ENCODE measurements at places on chromosomes 12 and 14.

DNA sequence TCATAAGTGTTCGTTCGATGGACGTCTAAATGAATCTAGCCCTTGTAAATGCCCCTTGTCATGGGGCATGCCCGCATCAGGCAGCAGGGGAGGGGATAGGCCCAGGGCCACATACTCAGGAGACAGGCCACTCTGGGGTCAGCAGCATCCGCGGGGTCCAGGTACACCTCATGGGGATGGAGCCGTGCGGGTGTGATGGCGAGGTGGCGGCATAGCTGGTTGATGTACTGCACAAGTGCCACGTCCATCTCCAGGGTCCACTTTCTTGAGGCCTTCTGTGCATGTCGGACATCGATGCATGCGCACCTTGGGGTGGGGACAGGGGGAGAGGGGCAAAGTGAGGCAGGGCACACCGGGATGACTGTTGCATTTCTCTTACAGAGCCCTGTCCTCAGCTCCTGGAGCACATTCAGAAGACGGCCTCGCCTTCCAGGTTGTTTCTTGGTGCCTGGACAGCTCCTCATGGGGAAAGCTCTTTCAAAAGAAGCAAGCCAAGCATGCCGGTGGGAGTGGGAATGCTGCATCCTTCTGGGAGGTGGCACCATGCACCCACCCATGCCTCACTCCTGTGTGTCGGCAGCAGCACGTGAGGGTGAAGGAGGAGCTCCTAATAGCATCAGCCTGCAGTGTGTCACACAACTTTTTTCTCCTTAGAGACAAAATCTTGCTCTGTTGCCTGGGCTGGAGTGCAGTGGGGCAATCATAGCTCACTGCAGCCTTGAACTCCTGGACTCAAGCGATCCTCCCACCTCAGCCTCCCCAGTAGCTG is 47.4 kb downstream of the TRAFD1 start:
- no peak for DNase-seq

DNA sequence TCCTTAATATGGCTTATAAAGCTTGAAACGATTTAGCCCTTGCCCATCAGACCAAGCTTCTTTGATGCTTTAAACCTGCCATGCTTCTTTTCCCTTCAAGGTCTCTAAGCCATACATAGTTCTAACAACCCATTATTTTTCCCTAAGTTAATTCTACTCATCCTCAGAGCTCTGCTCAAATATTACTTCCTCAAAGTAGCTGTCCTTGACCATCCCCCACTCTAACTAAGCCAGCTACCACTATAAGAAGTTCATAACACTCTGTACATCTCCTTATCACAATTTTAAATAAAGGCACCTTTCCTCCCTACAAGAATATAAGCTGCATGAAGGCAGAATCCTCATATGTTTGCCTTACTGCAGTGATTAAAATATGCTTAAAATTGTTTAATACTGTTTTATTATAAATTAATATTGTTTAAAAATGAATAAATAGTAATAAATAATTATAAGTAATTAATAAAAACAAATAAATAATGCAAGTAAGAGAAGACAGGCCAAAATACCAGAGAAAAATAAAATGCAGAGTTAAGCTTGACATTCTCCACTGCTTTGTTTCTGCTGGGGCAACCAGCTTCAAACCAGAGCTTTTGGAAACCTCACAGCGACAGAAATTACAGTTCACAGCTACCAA is 76.8 kb downstream of the NUMB start:
- DNase-seq, result no peak

DNA sequence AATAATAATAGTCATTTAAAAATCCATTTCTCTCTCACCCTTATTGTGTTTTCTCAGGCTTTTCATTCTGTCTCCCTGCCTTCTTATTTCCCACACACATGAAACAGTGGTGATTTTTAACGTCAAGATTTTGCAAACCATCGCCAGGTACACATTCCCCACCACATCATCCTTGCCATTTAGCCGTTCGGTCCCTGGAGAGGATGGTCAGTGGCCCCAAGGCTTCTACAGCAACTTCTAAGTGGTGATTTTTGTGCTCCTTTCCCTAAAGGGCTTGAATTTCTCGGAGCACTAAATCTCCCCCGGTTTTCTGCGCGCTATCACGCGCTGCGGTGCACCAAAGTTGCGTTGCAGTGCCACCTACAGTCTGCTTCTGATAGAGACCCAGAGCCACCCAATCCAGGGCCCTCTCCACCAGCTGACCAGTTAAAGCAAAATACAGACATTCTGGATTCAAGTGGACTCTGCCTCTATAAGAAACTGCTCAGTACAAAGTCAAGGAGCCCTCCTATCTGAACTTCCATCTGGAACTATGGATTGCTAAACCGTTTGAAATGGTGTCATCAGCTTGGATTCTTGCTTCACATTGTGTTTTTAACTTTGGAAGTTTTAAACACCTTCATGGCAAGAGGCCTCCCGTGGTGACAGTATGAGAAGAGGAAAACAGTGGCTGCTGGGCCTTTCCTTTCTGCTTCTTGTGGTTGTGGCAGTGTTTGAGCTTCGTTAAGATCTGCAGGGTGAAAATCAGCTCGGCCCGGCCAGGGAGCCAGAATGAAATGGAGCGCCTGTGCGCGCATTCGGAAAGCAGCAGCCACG is 234.0 kb downstream of the SPTSSA start:
- DNase-seq, result peak; percentile 34

GRCh38 chr12:111409403-111409779 is 3.7 kb downstream of the SH2B3 start:
- DNase-seq, result no peak

DNA sequence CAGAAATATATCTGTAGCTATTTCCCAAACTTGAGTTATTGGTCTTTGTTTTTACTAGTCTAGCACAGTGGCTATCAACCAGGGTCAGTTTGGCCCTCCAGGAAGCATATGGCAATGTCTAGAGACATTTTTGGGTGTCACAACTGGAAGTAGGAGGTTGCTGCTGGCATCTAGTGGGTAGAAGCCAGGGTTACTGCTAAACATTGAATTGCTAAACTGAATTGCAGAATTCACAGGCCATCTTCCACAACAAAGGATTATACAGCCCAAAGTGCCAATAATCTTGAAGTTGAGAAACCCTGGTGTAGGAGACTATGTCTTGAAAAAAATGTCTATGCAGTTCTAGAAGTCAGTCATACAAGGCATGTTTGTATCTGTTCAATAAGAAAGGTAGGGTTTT is 27.7 kb downstream of the ARHGAP5 start:
- DNase-seq, result no peak

Data from stimulated activated CD8-positive, alpha-beta memory T cell treated with anti-CD3 and anti-CD28 coated beads, Interleukin-7, amount 100 ng/mL, for 24 hours (primary cell).